ENCODE measurements at places on chromosomes 2 and 18.

- no peak for DNase-seq
These were observed 126.0 kb downstream of the ZNF236 start for GRCh38 chr18:76948345-76948744.

- no peak for DNase-seq
These were observed 126.1 kb downstream of the OLA1 start for GRCh38 chr2:174122185-174122584.

DNA sequence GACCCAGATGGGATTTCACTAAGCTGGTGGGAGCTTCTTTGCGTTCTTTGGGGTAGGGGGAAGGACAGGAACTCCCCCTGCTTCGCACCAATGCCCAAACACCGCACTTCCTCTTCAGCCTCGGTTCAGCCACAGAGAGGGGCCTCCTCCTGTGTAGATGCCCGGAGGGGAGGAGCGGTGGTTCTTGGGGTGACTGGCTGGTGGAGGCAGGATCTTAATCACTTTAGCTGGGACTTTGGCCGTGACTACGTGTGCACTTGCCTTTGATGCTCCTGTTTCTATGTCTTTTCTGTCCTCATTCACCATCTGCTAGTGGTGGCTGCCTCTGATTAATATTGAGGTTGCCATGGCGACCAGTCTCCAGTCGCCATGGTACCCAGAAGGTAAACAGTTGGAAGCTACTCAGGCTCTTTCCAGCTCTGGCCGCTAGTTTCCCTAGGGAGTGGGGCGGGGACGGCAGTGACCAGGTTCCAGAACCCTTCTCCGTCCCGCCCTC, 1.9 kb downstream of the CNGA3 start:
- DNase-seq = no peak

GRCh38 chr2:215034154-215034553, 104.3 kb downstream of the ABCA12 start:
- no peak for DNase-seq

DNA sequence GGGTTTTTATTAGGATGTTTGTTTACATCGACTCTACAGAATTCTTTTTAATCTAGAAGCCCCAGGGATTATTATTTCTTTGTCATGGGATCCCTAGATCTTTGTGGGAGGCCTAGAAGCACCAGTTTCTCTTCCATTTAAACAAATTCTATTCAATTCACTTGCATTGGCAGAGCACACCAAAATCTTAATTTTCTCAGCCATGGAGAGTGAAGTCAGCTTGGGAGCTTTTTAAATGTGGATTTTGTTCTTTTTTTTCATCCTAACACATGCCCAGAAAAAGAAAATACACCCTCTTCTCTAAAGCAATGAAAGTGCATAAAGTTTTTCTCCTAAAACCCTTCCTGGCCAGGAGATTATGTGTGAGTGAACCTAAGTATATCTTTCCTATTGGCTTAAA, 38.5 kb downstream of the CDCA7 start:
- DNase-seq = no peak

GRCh38 chr18:12361770-12362378, 15.2 kb downstream of the AFG3L2 start:
- no peak for DNase-seq

GRCh38 chr2:96330407-96330806, 5.2 kb upstream of the NCAPH start:
- DNase-seq = no peak

- DNase-seq = no peak
These were observed 137.6 kb upstream of the FN1 start for GRCh38 chr2:215573496-215573895.

GRCh38 chr2:218060950-218061660, 7.9 kb upstream of the RUFY4 start:
- DNase-seq = no peak

- no peak for DNase-seq
These were observed 10.0 kb downstream of the INPP4A start for GRCh38 chr2:98454500-98455235.

- DNase-seq = no peak
These were observed 745.3 kb upstream of the ZEB2 start for GRCh38 chr2:145265244-145265643.

DNA sequence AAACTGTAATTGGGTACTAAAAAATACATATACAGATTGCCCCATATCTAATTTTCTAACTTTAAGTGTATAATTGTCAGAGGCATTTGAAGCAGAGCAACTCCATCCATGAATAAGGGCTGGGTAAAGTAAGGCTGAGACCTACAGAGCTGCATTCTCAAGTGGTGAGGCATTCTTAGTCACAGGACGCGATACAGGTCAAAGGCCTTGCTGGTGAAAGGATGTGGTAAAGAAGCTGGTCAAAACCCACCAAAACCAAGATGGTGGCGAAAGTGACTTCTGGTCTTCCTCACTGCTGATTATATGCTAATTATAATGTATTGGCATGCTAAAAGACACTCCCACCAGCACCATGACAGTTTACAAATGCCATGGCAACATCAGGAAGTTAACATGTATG, 50.0 kb downstream of the SLC8A1 start:
- DNase-seq = no peak

- DNase-seq = no peak
These were observed 108.3 kb upstream of the MAP3K20 start for GRCh38 chr2:172967036-172967982.

DNA sequence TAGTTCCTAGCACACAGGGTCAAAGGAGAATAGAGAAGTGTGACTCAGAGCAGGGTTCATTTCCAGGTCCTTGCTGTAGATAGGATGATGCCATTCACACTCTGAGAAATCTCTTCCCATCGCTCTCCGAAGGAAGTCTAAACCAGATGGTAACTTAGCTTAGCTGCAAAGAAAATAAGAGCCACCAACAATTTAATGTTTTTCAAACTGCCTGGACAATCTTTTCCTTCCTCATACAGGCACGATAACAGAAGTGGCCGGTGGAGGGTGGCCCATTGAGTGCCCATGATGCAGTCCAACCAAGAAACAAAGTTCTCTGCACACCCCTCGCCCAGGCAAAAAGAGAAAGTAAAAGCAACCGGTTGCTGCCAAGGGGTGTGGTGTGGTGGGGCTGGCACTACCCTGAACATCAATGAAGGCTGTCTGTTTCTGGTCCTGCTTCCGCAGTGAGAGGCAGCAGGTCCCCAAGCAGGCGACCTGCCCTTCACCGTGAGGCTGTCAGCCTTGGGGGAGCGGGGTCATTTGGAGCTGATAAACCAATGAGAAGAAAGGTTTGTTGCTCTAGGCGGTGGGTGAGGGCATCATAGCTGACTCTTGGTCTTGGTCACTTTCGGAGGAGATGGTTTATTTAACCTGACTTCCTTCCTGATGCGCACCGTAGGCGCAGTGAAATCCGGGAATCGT, 105.6 kb upstream of the CD302 start:
- peak; percentile 58 for DNase-seq

- no peak for DNase-seq
These were observed 113.3 kb upstream of the SERTAD2 start for GRCh38 chr2:64766841-64767669.

DNA sequence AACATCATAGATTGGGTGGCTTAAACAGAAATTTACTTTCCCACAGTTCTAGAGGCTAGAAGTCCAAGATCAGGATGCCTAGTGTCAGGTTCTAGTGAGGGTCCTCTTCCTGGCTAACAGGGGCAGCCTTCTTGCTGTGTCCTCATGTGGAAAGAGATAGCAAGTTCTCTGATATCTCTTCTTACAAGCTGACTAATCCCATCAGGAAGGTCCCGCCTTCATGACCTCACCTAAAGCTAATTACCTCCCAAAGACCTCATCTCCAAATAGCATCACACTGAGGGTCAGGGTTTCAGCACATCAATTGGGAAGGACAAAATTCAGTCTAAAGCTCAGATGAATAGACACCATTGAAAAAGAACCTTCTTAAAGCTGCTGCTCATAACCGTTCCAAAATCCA, 22.9 kb downstream of the ACVR1 start:
- DNase-seq = no peak

DNA sequence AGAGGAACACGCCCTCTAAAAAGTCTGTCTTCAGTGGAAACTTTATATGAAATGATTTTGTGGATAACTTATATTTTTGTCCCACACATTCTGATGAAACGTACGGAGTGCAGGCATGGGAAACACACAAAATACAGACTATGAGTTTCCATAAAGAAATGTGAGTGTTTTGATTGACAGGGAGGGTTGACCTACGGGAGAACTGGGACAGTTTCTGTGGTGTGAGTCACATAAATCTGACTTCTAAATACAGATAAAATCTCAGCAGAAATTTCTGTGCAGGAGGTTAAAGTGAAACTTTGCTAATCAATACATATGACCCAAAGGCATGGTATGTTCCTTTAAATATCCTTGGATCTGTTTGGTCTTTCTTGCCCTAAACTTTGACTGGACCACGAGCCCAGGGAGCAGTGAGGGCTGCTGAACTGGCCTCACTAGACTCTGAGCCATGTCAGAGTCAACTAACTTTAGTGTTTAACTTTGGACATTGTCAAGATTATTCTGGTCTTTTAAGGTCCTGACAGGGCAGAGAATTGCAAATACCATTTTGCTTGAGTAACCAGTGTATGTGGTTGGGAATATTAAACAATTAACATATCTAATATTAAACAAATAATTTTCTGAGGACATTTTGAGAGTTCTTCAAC, 206.9 kb upstream of the LYPD1 start:
- no peak for DNase-seq

DNA sequence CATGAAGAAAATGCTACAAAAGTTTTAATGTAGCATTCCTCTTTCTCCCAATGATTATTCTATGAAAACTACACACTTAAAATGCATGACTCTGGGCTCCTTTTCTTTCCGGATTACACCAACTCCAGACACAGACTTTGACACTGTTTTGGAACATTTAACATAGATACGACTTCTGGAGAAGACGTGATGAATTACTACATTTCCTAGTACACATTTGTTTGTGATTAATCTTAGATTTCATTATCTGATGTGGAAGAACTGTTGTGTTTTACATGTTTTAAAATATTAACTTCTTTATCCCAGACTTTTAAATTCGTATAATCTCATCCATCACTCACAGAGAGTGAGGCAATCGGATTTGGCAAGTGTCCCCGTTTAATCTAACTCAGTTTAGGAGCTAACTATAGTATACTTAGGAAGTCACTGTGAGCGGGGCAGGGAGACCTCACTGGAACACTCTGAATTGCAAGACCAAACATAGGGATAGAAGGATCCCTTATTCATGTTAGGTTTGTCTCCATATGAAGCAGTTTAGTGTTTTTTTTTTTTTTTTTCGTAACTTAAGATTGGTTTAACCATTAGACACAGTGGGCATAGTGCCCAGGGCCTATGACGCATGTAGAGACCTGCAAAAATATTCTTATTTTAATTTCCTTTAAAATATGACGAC, 66.7 kb downstream of the PDE1A start:
- no peak for DNase-seq

DNA sequence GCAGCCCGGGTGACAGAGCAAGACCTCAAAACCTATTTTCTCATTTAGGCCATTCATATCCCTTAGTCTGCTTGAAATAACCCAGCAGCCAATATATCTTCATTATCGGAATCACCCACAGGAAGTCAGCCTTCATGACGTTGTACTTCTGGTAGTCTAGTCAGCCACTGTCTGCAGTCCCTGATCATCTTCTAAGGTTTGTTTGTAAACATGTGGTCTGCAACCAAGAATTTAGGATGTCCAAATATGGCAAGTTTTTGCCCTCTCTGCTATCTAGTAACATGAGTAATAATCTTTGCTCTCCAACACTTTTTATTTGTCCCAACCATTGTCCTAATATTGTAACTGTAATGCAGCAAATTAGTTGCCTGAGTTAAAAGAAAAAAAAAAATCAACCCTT, 92.5 kb downstream of the PRPF40A start:
- DNase-seq = no peak

GRCh38 chr2:5691221-5691984, 781 bp upstream of the SOX11 start:
- no peak for DNase-seq

GRCh38 chr2:226693521-226693920, 106.1 kb downstream of the IRS1 start:
- no peak for DNase-seq

GRCh38 chr2:149490296-149490695, 97.3 kb downstream of the MMADHC start:
- DNase-seq = no peak

GRCh38 chr18:48644029-48644428, 105.2 kb downstream of the CTIF start:
- DNase-seq = no peak

- DNase-seq = no peak
These were observed 115.2 kb downstream of the MAPK4 start for GRCh38 chr18:50675043-50675442.

DNA sequence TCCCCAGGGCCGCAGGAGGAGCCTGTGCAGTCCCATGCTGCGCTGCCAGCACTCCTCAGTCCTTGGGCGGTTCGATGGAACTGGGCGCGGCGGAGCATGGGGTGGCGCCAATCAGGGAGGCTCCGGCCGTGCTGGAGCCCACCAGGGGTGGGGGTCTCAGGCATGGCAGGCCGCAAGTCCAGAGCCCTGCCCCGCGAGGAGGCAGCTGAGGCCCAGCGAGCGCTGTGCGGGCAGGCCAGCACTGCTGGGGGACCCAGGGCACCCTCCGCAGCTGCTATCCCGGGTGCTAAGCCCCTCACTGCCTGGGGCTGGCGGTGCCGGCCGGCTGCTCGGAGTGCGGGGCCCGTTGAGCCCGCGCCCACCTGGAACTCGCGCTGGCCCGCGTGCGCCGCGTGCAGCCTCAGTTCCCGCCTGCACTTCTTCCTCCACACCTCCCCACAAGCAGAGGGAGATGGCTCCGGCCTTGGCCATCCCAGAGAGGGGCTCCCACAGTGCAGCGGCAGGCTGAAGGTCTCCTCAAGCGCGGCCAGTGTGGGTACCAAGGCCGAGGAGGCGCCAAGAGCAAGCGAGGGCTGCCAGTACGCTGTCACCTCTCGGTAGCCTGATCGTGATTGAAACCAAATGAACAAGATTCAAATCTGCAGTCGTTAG, 22.8 kb upstream of the GALM start:
- DNase-seq = no peak

- peak; percentile 14 for DNase-seq
These were observed 31.2 kb downstream of the PARD3B start for GRCh38 chr2:204576362-204576979.

- DNase-seq = no peak
These were observed 133.9 kb upstream of the GCFC2 start for GRCh38 chr2:75844651-75845050.

DNA sequence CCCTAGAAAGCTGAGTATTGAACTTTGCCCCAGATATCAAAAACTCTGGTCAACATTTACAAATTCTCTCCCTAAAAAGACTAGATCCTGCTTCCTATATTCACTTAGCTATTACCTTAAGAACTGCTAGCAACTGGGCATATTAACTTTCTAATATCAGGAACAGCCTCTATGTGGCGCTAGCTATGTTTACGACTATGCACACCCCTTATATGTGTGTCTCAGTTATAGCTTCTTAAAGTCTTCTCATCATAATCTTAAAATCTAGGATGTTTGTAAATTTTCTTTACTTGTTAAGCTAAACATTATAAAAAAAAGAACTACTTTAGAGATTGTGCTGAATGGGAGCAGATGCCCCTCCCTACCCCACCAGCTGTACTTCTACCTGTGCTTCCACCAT, 1.7 kb upstream of the STAMBP start:
- no peak for DNase-seq

- no peak for DNase-seq
These were observed 354.8 kb downstream of the AKAIN1 start for GRCh38 chr18:4842287-4842686.

GRCh38 chr2:169362118-169362893, at the start of gene LRP2:
TSS of gene LRP2 (minus strand) at chr2:169362534. CDS start at chr2:169362399, 135 bp downstream.
- peak; percentile 11 for DNase-seq

- DNase-seq = no peak
These were observed 208.4 kb downstream of the RAD51AP2 start for GRCh38 chr2:17309741-17310339.

All from stimulated activated CD4-positive, alpha-beta T cell treated with anti-CD3 and anti-CD28 coated beads, Interleukin-4, amount 100 ng/mL, for 24 hours (primary cell).